ENCODE measurements at places on chromosomes 2 and 18.

- DNase-seq: no peak
These were observed 138.6 kb upstream of the CDCA7 start for GRCh38 chr2:173216051-173216450.

- no peak for DNase-seq
These were observed 228.6 kb upstream of the STK17B start for GRCh38 chr2:196399722-196400691.

DNA sequence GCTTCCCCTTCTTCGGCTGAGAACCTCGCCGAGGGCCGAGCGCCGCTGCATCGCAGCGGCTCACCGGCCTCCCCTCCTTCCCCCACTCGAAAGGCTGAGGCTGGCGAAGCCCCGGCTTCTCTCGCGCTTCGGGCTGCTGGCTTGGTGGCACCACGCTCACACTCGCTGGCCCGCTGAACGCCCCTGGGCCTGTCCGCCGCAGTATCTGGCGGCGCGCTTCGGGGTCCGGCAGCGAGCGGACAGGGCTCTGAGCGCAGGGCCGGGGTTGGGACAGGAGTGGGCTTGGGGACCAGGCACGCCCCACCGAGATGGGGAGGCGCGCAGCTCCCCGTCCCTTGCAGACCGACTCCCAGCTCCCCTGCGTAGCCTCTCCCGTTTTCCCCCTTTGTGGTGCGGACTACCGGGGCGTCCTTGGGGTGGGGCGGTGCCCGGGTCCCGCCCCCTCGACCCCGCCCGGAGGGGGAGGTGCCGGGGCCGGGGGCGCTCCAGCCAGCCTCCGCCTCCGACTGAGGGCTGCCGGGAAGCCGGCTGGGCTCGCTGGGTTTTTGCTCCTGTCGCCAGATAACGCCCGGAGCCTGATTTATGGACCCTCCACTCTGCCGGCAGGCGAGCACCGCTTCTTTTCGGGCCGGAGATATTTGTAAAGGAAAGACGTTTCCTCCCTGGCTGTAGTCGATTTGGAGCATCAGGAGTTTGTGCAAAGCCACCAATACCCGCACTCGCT is 3.8 kb downstream of the GBX2 start:
- DNase-seq: no peak

DNA sequence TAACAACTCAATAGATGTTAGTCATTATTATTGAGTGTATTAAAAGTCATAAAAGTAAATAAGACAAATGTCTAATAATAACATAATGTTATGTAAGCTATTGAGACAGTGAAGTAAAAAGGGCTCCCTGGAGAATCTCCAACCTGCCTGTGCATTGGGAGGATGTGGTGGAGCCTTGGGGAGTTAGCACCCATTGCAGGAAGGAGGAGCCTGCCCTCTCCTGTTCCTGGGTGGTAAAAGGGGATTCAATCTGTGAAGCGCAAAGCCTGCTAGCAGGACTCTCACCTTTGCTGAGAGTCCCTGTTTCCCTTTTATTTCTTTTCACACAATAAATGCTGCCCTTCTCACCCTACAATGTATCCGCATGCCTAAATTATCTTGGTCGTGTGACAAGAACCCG is 206.1 kb downstream of the RAB3GAP1 start:
- no peak for DNase-seq

- DNase-seq: no peak
These were observed 236.6 kb downstream of the SS18 start for GRCh38 chr18:25853691-25854433.

DNA sequence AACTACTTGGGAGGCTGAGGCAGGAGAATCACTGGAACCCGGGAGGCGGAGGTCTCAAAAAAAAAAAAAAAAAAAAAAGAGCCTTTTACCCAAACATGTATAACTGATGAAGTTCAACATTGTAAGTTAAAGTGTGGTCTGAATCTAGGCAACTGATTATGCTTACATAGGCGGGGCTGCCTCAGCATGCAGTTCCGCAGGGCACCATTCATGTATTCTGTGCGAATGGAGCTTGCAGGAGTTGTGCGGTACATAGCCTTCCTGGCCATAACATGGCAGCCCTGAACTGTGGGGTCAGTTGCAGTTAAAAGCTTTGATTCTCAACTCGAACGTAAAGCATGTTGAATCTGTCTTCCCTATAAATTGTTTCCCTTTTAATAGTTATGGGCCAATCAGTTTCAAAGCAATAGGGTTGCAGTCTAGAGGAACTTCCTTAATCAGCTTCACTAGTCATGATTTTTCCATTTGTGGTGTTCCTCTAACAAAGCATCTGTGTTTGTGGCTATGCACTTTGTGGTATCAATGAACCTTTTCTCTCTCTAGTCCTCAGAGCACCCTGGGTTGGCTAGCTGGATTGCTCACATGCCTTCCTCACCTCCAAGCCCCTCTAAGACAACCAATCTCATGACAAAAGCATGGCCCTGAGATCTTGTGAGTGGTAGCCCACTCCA is 30.6 kb upstream of the CEP68 start:
- no peak for DNase-seq

DNA sequence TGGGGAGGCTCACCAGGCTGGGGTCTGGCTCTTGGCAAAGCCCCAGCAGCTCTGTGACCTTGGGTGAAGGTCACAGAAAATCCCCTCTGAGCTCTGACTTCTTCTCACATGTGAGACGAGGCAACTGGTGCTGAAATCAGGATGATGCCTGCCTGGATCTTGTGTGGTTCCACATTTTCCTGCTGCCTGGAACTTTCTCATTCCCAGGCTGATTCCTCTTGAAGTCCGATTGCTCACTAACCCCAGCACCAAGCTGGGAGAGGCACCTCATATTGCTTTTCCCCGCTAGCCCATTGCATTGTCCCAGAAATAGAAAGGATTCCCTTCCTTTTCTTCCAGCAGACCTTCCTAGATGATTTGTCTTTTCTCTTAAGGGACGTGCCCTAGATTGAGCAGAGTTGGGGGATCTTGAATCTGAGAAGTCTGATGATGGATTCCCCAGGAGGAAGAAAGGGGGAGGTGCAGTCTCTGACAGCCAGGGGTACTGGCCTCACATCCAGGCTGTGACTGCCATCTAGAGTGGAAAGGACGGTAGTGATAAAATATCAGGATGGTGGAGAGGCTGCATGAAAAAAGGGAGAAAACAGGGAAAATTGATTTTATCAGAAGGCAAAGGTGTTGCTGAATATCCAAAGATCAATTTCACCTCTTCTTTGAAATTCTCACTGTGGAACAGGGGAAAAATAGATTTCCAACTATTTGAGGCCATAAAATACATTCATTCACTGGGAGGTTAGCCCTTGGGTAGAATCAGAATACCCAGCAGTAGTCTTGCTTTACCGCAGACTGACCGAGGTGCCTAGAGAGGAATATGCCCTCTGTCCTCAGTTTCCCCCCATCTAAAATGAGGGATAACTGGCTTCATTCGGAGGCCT is 96.3 kb downstream of the FAM210A start:
- peak; percentile 50 for DNase-seq

DNA sequence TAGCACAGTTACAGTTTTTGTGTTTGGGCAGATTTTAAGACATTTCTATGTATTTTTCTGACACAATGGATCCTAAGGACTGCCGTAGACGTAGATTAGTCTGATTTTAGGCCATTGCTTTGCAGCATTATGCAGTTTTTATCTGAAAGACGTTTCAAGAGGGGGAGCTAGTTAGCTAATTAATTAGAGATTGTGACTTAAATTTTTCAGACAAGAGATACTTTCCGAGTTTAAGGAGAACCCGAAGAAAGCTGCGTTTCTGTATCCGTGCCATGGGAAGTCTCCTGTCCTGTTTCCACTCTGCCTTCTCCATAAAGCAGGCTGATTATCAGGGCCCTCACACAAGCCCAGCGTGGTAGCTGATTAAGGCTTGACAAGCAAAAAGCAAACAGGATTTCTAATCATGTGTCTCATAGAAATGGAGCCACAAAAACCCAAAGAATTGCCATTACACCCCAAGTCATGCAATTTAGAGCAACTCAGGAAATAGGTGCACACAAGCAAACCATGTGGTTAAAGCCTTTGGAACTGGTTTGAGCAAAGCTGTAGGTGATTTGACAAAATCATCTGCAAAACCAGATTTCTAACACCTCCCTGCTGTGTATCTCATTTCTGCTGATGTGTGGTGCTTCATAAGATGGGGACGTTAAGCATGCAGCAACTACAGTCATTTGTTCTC is 808.1 kb downstream of the RNF144A start:
- DNase-seq: no peak

- DNase-seq: no peak
These were observed 25.8 kb downstream of the CTLA4 start for GRCh38 chr2:203893401-203893800.

- DNase-seq: no peak
These were observed 54.6 kb downstream of the CTDP1 start for GRCh38 chr18:79733986-79734770.

DNA sequence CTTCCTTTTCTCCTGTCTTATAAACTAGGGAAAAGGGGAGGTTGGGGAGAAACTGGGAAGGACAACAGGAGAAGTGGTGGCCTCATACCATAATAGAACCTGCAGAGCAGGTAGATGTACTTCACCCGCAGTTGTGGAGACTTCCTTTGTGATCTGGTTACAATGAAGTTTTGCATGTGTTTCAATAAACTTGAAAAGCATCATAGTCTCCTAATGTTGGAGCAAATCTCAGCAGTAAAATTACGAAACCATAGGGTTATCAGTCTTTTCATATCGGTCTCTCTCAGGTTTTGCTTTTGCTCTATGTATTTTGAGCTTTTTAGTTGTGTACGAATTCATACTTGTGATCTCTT is 30.5 kb downstream of the ANO7 start:
- no peak for DNase-seq

DNA sequence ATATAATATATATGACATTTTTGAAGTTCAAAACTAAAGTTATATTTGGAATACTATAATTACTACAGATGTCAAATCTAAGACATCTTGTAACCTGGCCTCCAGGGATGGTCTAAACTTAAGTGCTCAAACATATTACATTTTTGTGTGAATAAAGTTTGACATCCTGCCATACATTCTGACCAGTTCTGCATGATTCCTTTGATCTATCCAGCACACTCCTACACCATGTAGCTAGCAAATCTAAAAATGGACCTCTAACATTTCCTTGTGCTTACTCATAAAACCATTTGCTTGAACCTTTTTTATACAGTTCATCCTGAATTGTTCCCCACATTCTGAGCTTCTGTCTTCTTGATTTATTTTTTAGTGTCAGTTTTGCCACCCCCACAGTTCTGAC is 294.3 kb upstream of the ZNF804A start:
- no peak for DNase-seq

DNA sequence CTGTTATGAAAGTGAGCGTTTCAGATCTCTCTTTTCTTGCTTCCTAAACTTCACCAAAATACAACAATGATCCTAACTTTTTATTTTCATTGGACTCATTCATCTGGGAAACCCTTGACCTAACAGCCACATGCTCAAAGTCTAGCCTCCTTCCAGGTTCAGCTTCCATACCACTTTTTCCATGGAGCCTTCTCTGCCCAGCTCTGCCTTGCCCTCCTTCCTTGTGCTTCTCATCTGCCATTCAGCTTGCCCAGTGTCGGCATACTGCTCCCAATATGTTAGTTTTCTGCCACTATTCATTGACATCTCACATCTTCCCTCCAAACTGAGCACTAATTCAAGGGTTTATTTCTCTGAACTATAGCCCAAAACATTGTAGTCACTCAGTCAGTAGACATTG is 214.7 kb downstream of the RAD51AP2 start:
- DNase-seq: no peak
